ENCODE measurements at places on chromosomes 7 and 10. TPM values are rescaled to one million over a fixed set of nuclear protein-coding genes. Genes with fewer than 3 reads are reported as not detected.

The CHCHD3 gene
- 82.6 TPM for polyA plus RNA-seq

The HOXA2 gene
- 13.9 TPM for polyA plus RNA-seq

The TAC1 gene
- 0.95 TPM for polyA plus RNA-seq

The BICC1 gene
- polyA plus RNA-seq = 98.1 TPM

The MALRD1 gene
- polyA plus RNA-seq = 2.2 TPM

The TNPO3 gene
- 52.1 TPM for polyA plus RNA-seq

The TAS2R3 gene
- 1.2 TPM for polyA plus RNA-seq

The CYP2C9 gene
- polyA plus RNA-seq = 4.8 TPM

The XRCC2 gene
- polyA plus RNA-seq = 14.9 TPM

The CC2D2B gene
- polyA plus RNA-seq = 3.3 TPM

The GATA3 gene
- polyA plus RNA-seq = 82.7 TPM

The PLEKHA8 gene
- 21.2 TPM for polyA plus RNA-seq

The H2BK1 gene
- not detected for polyA plus RNA-seq

The TRIM73 gene
- polyA plus RNA-seq = 7.6 TPM
